ENCODE measurements at places on chromosomes 2 and 18.

DNA sequence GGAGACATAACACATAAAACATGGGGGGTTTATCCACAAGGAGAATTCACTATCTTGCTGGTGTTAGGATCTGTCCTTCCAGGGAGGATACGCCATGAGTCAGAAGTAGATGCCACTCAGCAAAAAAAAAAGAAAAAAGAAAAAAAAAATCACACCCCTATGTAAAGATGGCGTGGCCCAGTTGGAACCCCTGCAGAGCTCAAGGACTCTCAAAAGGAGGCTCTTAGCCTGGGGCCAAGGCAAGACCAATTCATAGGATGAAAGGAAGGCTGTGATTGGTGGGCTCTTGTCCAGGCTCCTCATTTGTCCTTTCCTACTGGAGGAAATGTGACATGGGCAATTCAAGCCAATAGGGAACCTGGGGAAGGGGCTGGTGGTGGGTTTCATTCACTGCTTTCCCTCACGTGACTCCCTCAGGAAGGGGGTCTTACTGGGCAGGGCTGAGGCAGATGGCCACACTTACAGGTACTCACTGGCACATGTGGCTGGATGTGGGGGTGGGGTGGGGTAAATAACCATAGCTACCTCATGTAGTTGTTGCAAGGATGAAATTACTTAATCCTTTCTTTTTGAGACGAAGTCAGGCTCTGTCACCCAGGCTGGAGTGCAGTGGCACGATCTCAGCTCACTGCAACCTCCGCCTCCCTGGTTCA is 38.7 kb upstream of the HAAO start:
- DNase-seq = no peak

DNA sequence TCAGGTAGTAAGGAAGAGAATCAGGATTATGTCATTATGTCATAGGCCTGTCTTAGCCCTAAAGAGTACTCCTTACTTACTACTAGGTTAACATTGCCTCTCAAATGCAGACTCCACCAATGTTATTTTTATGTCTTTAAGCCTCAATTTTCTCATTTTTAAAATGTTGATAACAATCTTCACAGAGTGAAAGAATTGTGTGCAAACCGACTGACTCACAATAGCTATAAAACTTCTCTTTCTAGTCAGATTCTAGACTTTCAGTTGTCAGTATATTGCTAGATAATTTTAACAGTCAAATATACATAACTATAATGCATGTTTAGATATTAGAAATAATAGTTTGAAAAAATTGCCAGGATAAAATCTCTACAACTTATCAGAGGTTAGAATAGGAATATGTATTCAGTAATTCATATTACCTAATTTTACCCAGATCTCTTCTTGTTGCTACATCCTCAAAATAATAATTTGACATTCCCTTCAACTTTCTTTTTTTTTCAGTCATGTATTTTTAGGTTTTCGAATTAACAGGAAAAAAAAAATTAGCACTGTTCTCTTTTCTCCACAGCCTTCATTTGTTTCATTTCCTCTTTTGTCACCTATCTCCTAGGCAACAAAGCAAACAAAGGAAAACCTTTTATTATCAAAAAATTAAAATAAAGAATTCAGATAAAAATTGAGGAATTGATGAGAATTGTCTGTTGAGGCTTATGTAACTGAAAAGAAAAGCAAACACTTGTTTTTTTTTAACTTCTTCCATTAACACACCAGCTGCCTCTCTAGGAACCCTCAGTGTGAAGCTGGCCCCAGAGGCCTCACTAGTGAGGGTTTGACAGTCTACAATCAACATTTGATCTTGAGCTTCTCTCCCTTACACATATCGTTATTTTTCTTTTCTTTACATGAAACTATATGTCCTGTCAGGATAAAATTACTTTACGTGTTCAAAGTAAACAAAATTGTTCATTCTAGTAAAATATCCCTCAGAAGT is 279.0 kb downstream of the CALCRL start:
- DNase-seq = no peak

GRCh38 chr2:210099940-210100339 is 71.3 kb downstream of the KANSL1L start:
- DNase-seq = no peak

- no peak for DNase-seq
These were observed 47.0 kb upstream of the PTH2R start for GRCh38 chr2:208359632-208359986.

- DNase-seq = no peak
These were observed 100.6 kb upstream of the MSH2 start for GRCh38 chr2:47302308-47302707.

DNA sequence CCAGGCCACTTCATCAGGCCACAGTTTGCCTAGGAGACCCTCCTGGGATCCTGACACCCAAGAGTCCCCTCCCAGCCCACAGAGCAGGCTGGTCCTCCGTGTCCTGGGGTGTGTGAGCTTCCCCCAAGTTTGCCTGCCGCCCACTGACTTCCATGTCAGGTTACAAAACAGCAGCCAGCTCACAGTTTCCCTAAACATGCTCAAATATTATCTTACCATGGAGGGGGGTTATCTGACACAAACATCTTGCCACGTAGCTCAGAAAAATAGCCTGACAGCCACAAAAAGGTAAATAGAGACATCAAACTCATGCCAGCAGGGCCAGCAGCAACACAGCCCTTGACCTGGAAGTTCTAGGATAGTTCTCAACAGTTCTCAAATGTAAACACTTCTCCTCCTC is 346.5 kb downstream of the TNS1 start:
- DNase-seq = no peak

DNA sequence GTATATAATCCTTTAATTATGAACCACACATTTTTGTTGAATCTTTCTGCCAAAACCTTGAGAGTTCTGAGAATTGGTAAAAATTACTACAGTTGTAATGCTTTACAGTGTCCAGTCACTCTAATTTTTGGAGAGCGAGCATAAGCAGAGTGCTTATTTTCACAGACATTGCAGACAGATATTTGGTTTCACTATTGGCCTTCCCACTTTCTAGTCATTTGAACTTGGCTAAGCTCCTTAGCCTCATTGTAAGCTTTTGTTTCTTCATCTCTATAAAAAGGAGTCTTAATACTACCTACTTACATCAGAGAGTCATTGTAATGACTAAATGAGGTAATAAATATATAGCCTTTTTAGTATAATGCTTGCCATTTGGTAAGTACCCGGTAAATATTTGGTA is 80.4 kb downstream of the LCLAT1 start:
- DNase-seq = no peak

DNA sequence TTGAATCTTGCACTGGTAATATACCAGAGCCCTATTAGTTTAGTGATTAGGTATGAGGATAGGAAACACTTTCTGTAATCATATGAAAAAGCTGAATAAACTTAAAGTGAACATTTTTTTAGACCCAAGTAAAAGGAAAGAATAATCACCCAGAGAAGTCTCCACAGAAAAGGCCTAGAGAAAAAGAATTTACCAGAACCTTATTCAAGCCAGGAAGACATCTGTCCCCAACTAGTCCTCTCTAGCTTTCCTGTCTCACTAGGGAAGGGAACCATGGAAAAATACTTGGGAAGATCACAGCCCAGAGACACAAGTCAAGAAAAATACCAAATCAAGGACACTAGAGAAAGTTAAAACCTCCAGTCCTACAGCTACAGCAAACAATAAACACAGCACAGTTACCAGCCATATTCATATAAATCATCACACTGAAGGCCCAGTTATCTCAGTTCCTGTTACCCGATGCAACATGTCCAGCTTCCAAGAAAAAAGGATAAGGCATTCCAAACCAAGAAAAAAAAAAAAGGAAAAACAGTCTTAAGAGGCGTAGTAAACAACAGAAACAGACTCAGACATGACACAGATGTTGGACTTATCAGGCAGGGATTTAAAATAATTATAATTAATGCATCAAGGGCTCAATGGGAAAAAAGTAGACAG is 461.5 kb downstream of the IRS1 start:
- no peak for DNase-seq

DNA sequence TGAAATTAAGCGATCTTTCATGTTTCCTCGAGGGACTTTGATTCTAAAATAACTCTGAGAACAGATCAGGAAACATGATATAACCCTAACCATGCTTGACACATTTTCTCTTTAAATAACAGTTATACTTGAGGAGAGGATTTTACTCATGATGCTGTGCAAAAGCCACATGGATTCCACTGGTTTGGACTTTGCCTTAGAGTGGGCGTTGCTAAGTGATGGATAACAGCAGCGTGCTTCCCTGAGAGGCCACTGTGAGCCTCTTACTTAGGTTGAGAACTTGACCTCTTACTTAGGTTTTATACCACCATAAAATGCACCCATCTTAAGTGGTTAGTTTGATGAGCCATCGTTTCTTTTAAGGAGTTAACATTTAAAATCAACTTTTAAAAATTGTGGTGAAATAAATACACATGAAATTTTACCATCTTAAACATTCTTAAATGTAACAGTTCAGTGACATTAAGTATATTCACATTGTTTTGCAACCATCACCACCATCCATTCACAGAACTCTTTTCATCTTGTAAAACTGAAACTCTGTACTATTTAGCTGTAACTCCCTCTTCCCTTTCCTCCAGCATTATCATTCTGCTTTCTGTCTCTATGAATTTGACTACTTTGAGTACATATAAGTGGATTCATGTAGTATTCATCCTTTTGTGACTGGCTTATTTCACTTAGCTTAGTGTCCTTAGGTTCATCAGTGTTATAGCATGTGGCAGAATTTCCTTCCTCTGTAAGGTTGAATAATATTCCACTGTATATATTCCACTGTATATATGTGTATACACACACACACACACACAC is 22.6 kb downstream of the ANXA4 start:
- DNase-seq = no peak

- no peak for DNase-seq
These were observed 97.2 kb upstream of the OTOS start for GRCh38 chr2:240237609-240238174.

DNA sequence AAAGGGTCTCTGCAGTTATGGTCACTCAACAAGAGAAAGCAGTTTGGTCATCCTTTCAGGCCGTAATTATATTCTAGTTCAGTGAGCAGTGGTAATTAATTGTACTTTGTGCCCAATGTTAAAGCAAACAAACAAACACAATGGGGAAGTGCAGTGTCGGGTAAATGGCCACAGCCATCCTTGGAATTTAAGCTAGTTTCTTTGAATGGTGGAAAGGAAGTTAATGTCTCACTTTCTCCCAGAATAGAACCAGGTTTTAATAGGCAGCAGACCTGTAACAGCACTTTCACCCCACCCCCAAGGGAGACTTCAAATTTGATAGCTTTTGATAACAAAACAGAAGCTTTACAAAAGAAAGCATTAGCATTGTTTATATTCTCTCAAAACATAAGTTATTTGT is 20.0 kb upstream of the ITGAV start:
- DNase-seq = no peak

DNA sequence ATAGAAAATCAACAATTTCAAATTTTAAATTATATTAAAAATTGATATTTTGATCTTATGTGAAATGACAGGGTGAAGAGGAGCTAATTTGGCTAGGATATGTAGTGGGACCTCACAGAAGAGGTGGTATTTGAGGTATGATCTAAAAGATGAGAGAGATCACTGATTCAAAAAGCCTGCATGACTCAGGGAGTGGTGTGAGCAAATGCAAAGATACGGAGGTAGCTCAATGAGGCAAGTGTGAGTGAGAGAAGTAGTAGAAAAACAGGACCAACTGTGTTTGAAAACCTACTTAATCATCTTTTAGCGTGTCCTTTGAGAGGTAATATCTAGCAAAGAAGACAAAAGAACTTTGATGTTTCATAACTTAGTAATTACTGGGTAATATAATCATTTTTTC is 557.5 kb downstream of the DSC3 start:
- DNase-seq = no peak

GRCh38 chr2:14996351-14997014 is 364.0 kb downstream of the LRATD1 start:
- no peak for DNase-seq

DNA sequence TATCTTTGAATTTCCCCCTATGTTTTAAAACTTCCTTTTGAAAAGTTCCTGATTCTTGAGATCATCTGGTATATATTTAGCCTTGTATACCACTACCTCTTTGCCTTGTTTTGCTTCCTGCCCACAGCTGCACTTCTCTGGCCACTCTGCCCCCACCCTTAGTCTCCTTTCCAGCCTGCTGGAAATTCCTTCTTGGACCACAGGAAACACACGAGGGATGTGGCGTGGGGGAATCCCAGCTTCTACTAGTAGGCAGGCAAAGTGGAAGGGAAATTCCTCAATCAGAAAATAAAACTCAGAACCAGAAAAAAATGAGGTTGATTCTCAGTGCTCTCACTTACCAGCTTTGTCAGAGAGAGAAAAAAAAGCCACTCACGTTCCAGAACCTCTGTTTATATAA is 13.4 kb downstream of the IL18RAP start:
- DNase-seq = peak; percentile 48

DNA sequence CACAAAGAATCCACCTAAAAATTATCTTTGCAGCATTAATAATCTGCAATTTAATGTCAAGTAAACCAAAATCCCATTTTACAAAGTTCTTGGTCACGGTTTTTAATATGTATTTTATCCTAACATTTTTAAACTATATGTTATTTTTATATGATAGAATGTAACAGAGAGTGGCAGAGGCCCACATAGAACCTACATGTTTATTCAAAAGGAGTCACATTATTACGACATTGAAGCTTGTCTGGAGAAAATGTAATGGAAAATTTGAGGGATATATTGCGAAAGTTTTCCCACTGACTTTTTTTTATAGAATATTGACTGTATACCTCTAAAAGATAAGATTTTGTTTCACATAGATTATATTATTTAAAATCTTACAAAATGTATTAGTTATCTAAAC is 89.7 kb upstream of the COL3A1 start:
- no peak for DNase-seq

DNA sequence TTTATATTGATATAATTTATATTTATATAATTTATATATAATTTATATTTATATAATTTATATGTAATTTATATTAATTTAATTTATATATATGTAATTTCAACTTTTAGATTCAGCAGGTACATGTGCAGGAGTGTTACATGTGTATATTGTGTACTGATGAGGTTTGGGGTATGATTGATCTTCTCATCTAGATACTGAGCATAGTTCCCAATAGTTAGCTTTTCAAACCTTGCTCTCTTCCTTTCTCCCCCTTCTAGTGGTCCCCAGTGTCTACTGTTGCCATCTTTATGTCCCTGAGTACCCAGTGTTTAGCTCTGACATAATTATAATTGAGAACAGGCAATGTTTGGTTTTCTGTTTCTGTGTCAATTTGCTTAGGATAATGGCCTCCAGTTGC is 1335.3 kb upstream of the CDH2 start:
- no peak for DNase-seq

- no peak for DNase-seq
These were observed 145.2 kb downstream of the ZFP36L2 start for GRCh38 chr2:43081131-43081765.

GRCh38 chr2:96267159-96267971 is 1.3 kb downstream of the CIAO1 start:
- DNase-seq = peak; percentile 64

GRCh38 chr2:68689553-68690537 is 44.8 kb upstream of the ARHGAP25 start:
- DNase-seq = peak; percentile 21
